Activated CD8-positive, alpha-beta memory T cell treated with anti-CD3 and anti-CD28 coated beads for 48 hours (primary cell): ENCODE measurements at places on chromosomes 5 and 9.

DNA sequence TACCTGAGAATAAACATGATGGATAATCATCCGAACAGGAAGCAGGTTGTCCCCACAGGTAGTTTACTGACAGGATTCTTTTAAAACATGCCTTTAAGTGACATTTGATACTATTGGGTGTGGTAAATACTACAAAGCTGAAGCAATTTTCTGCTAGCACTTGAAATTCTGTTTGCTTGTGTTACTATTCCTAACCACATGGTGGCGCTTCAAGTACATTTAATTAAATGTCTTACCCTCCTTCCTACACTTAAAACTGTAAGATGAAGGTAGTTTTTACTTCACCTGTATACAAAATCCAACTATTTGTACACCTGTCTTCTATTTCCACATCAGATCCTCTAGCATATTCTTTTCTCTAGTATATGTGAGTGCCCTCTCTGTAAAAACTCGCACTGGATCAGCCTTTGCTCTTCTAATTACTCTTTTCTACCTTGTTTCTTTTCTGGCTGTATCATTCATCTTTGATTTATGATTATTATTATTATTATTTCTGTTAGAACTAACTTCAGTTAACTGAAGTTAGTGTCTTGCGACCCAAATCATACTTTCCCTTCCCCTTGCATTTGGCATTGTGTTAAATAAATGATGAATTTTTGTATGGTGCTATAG is 18.4 kb downstream of the SLC25A46 start:
- no peak for DNase-seq

- peak; percentile 67 for DNase-seq
These were observed 7.9 kb upstream of the PSD2 start for GRCh38 chr5:139787568-139788293.

DNA sequence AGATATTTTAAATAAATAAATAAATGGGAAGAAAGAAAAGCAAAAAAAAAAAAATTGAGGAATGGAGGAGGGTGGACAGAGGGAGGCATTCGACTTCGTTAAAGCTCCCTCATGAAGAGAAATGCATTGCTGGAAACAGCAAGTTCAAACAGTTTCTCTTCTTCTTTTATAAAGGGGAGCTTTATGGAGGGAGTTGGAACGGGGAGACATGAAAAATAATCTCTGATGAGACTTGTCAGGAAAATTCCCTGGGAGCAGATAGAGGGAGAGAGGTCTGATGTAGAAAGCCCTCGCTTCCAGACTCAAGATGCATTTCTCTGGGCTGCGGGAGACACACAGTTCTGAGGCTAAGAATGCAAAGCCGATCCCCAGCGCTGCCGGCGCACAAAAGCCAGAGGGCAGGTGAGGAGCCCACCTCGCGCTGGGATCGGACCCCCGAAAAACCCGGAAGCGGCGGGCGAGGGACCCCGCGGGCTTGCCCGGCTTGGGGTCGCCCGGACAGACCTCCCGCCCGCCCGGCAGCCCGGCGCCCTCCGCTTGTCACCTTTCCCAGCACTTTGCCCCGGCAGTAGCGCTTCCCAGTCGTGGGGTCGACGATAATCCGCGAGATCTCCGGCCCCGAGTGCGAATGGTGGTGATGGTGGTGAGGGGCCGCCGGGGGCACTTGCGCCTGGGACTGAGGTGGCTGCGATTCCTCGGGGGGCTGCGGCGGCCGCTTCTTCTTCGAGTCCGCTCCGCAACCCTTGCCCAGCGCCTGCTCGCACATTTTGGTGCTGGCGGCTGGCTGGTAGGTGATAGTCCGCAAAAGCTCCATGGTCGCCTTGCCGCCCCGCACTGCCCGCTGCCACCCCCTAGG is 512 bp downstream of the PLK2 start:
- DNase-seq = peak; percentile 3

DNA sequence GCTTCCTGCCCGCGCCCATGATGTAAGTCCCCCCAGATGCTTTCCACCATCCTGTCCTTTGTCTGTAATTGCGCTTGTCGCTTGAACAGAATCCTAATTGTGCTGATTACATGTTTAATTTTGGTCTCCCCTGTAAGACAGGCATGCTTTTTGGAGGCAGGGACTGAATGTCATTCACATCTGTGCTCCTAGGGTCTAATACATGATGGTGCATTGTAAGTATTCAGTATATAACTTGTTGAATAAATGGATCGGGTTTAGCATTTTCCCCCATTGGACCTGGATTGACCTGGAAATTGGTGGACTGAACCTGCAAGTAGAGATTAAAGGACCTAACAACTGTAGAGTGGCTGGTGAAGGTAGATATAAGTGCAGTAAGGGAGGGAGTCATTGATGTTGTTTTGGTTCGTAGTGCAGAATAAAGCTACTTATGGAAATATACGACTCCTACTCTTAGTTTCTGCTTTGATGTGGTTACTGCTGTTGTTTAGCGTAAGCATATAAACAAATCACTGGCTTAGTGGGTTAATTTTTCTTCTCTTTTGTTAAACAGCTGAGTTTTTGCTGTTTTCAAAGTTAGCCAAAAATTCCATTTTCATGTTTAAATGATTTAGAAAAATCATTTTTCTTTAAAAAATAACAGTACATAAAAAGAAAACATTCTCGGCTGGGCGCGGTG is 57.3 kb downstream of the TRIO start:
- DNase-seq = no peak

GRCh38 chr5:133830911-133831310 is 137.5 kb downstream of the C5orf15 start:
- DNase-seq = no peak

GRCh38 chr9:127608104-127608966 is 3.7 kb upstream of the STXBP1 start:
- DNase-seq = peak; percentile 56

- no peak for DNase-seq
These were observed 248.1 kb downstream of the CDK5RAP2 start for GRCh38 chr9:120331913-120332312.

DNA sequence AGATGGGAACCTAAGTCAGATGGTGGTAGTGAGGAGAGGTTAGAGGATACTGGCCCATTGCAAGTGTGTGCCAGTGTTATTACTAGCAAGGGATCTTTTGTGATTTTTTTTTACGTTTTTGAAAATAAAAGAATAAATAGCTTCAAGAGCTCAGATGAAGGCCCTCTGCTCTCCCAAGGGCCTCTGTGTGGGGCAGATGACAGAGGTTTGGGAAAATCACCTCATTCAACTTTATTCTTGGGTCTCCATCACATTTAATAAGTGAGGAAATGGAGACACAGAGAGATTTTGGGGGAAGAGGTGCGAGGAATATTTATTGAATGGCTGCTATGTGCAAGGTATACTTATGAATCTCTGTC is 10.1 kb upstream of the TRAF1 start:
- DNase-seq = no peak

DNA sequence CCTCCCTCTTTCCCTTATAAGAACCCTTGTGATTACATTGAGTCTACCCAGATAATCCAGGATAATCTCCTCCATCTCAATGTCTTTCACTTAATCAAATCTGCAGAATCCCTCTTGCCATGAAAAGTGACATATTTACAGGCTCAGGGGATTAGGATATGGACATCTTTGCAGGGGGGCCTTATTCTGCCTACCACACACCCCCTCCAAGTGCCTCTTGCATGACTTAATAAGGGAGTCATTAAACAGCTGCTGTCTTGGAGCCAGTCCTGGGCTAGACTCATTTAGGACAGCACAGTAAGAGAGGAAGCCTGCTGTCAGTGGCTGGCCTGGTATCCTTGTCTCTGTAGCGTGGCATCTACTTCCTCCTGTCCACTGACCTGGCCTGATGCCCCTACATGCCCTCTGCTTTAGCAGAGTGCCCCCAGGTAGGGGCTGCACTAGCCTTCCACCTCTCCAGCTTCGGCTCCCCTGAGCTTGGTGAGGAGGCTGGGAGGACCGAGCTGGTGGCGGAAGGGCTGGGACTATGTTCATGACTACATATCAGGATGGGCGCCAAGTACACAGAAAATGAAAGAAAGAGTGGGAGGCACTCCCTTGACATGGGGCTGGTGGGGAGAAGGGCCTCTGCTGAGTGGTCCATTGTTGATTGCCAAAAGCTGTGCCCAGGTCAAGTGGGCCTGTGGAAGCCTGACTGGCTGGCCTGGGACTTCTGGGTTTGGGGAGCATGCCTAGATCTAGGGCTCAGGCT is 17.2 kb downstream of the ENHO start:
- no peak for DNase-seq

GRCh38 chr5:14996997-14997396 is 125.4 kb upstream of the ANKH start:
- DNase-seq = no peak

DNA sequence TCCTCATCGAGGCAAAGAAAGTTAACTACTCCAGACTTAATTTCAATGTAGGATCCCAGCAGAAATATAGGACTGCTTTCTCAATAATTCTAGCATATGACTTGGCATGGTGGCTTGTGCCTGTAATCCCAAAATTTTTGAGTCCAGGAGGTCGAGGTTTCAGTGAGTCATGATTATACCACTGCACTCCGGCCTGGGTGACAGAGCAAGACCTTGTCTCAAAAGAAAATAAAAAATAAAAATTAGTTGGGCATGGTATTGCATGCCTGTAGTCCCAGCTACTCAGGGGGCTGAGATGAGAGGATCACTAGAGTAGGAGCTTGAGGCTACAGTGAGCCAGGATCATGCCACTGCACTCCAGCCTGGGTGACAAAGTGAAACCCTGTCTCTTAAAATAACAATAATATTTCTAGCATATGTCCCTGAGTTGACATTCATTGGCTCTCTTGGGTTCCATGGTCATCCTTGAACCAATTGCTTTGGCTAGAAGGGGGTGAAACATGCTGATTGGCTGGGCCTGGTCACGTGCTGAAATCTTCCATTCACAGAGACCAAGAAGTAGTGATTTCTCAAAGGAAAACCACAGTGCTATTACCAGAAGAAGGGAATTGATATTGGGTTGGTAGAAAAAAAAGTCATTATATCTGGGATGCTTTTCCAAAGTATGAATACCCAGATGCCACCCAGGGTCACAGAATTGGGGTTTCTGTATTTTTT is 31.6 kb upstream of the GARNL3 start:
- DNase-seq = no peak

DNA sequence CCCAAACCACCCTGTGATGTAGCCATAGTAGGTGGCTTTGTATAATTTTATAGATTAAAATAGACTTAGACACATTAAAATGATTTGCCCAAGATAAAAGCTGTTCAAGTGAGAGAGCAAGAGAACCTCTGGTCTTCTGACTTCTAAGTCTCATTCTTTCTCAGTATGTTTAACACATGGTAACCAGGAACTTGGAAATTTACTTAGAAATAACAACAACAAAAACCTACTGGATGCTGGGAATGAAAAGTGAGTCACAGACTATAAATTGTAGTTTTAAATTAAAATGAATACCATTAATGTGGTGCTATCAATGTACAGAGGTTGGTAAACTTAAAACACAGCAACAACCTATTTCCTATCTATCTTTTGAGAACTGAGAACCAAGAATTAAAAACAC is 30.4 kb downstream of the HMGCR start:
- no peak for DNase-seq

DNA sequence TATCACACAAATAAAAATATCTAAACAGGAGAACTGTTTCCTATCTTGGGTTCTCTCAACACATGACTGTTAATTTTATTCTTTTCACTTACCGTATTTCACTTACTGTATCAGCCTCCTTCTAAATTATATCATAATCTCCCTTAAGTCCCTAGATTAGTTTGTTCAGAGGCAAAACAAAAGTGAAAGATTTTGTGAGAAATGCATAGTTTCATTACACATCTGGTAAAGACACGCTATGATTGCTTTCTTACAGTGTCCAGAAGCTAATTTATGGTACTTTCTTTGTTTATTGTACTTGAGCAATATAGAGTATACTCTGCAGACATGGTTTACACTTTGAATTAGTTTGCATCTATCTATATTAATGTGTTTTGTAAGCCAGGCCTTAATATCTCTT is 159.7 kb upstream of the TLX3 start:
- DNase-seq = no peak

DNA sequence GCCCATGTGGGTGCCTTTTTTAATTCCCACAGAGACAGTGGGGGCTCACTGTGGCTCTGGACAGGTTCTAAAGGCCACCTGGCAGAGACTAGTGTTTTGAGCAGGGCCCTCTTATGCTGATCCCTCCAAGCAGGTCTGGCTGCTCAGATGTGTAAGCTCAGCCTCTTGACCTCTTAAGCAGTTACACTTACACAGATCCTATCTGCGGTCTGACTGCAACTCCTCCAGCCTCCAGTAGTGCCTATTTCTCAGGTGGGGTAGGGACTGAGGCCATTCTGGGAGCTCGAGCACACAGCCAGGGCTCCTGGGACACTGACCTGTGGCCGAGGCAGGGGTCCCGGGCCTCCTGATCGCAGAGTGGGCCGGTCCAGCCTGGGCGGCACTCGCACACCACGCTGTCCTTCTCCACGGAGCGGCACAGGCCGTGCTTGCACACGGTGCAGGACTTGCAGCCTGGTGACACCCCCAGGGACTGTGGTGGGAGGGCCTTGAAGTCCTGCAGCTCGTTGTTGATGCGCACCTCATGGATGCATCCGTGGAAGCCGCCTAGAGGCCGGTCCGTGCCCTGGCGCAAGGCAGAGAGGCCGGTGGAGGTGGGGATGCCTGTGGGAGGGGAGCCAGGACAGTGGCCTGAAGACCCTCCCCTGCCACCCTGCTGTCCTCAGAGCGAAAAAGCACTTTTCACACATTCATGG is 91.9 kb upstream of the PANK3 start:
- no peak for DNase-seq

DNA sequence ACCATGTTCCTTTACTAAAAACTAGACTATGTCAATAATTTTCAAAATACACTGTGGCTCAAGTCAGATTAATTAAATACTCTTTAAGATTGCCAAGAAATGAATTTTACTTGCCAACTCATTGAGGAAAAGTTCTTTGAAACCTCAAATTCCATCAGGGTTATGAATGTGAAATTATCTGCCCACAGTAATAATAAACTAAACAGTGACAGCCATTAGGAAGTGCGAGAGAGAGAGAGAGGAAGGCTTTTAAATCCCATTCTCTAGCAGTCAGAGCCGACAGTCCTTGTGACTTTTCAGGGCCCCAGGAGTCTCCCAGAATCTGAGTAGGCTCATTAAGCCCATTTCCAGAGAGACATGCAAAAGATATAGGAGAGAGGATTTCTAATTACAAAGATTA is 236.1 kb downstream of the MARCHF11 start:
- DNase-seq = no peak

DNA sequence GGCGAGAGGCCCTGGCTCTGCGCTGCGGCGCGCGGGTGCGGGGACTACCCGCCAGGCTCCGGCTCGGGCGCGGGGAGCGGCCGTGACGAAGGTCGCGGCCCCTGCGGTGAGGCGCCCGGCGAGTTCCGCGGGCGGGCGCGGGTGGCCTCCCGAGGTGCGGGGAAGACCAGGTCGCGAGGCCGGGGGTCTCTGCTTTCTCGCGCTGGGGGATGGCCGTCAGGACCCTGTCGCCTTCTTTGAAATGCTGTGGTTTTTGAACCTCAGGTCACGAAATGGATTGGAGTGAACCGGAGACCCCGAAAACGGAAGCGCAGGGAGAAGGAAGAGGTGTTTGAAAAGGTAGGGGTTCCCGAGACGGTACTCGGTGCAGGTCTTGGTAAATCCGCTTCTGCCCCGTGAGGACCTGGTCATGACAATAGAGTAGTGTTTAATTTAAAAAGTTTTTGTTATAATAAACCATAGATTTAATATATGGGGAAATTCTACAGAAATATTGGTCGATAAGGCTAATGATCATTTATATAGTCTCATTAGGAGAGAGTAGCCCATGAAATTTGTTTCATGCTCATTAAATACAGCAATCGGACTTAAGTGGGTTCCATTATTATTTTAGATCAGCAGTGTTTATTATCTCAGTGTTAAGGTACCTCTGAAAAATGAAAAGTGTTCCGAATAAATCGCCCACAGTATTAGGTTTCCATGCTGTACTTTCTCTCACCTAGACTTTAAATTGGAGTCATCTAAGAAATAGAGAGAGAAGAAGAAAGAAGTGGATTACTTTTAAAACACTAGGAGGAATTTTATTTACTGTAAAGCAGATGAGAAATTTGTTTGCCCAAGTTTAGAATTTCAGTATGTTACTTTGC is 279.0 kb downstream of the AOPEP start:
- DNase-seq = no peak
